ENCODE measurements at places on chromosomes 7 and 10. TPM values are rescaled to one million over a fixed set of nuclear protein-coding genes. Genes with fewer than 3 reads are reported as not detected.
A peak's percentile ranks its signal among the peaks of the same experiment; 100 is the strongest.

The ADAM12 gene
- total RNA-seq, result 3.3 TPM

The DDIT4 gene
- 13.6 TPM for total RNA-seq

The FAM24B gene
- total RNA-seq, result 11.7 TPM

The NAT16 gene
- not detected for total RNA-seq

The KAZALD1 gene
- 1.8 TPM for total RNA-seq

The PAPOLB gene
- not detected for total RNA-seq

The CPA4 gene
- total RNA-seq, result 14.7 TPM

- no peak for DNase-seq
Measured at GRCh38 chr7:17948526-17949238, 8.4 kb upstream of the SNX13 start.

DNA sequence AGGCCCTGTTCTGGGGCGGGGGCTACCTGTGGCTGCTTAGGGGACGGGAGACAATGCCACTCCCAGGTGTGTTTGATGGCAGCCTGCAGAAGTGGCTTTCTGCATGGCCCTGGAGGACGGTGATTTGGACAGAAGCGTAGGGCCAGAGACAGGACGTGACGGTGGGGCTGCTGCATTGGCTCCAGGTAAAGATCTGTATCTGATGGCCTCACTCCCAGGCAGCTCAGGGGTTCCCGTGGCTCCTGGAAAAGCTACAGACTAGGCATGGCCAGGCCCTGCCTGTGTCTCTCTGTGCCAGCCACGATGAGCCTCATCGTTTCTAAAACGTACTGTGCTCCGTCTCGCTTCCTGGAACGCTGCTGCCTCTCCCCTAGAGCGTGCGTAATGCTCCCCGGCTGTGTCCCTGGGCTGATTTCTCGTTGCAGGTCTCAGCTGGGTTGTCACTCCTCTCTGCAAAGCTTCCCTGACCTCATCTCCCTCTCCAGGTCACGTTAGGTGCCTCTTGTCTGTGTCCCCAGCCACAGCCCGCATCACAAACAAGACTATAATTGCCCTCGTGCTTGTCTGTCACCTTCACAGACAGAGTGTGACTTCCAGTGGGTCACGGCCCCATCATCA is 12.6 kb downstream of the GTF2IRD1 start:
- DNase-seq, result no peak

DNA sequence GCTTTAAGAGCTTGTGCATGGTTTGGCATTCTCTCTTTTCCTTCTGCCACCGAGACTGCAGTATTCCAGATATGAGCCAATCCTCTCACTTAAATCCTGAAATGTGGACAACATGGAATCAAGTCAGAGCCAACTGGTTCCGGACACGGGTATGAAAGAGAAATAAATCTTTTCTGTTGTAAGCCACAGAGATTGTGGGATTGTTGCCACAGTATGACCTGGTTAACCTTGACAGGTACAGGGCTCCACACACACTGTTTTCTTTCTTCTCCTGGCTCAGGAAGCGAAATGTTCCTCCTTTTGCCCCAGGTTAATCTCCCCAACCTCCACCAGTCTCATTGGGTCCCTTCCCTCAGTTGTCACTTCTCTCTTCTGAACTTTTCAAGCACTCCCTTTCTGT is 6.5 kb upstream of the NAMPT start:
- DNase-seq, result no peak

- DNase-seq, result no peak
Measured at GRCh38 chr7:100897772-100898454, 2.2 kb upstream of the ACHE start.

- DNase-seq, result peak; percentile 23
Measured at GRCh38 chr7:30925117-30925516, 13.5 kb downstream of the AQP1 start.

- DNase-seq, result no peak
Measured at GRCh38 chr10:101367569-101368453, 13.8 kb downstream of the BTRC start.

- peak; percentile 90 for DNase-seq
Measured at GRCh38 chr10:102117391-102118159, 2.6 kb downstream of the LDB1 start.

- no peak for DNase-seq
Measured at GRCh38 chr10:5038733-5039132, 35.1 kb upstream of the AKR1C2 start.

- no peak for DNase-seq
Measured at GRCh38 chr7:104980841-104981671, 32.9 kb upstream of the KMT2E start.

DNA sequence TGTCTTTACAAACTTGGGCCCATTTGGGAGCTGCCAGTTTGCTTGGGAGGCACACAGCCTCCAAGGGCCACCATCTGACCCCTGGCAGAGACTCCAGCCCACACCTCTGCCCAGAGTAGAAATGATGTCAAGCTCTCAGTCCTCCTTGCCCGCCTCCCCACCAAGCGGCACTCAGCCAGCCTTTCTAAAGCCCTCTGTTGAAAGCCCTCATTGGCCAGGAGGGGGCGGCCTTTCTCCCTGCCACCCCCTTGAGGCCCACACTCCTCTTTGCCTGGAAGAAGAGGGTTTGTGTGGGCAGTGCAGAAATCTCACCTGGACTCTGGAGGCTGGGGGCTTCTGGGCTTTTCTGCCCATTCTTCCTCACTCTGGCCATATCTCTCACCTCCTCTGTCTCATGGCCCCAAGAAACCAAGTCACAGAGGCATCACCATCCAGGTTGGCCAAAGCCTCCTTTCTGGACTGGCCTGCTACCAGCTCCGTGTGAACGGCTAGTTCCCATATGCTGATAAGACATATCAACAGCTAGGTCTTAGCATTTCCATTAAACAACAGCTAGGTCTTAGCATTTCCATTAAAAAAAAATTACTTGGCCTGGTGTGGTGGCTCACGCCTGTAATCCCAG is 36.1 kb downstream of the UBTD1 start:
- no peak for DNase-seq

DNA sequence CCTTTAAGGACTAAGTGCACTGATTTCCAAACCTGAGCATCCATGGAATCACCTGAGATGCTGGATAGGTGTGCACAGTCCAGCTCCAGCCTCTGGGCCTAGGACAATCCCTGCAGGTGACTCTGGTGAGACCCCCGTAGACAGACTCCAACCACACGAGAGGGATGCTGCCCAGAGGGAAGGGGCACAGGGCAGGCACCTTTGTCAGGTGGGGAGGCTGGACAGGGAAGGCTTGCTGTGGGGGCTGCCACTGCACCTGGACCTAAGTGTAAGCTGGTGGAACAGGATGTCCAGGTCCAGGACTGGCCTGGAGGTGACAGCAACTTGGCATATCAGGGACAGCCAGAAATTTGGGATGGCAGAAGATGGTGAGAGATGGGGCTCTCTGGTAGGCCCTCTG is 45.1 kb upstream of the CTBP2 start:
- DNase-seq, result no peak

DNA sequence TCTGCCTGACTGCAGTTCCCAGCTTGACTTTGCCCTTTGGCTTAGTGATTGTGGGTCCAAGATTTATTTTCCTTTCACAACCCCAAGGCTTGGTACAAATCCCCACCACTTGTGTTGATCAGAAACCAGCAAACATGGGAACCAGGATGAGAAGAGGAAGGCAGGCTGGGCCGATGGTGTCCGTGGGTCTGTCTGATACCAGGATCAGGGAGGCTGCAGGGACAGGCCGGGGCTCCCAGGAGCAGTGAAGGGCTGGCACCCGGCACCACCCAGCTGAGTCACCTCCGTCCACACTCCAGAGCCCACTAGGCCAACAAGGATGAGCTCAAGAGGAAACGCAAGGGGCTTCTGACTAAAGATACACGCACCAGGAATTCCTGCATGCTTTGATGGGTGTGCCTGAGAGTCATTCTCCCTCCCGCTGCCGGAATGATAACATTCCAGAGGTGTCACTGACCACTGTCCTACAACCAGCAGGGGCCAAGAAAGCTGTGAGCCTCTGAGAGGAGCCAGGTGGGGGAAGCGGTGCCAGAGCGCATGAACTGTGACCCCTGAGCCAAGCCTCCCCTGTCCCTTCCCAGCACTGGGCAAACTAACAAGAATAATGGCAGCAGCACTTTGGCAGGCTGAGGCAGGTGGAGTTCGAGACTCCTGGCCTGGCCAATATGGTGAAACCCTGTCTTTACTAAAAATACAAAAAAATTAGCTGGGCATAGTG is 29.2 kb upstream of the PROSER2 start:
- peak; percentile 55 for DNase-seq

DNA sequence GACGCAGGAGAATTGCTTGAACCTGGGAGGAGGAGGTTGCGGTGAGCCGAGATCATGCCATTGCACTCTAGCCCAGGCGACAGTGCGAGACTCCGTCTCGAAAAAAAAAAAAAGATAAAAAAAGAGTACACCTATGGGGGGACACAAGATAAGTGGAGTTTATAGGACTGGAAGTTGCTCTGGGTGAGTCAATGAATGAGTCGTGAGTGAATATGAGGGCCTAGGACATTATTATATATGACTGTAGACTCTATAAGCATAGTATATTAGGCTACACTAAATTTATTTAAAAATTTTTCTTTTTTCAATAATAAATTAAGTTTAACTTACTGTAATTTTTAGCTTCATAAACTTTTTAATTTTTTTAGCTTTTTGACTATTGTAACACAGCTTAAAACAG is 19.4 kb upstream of the SGCE start:
- DNase-seq, result no peak

DNA sequence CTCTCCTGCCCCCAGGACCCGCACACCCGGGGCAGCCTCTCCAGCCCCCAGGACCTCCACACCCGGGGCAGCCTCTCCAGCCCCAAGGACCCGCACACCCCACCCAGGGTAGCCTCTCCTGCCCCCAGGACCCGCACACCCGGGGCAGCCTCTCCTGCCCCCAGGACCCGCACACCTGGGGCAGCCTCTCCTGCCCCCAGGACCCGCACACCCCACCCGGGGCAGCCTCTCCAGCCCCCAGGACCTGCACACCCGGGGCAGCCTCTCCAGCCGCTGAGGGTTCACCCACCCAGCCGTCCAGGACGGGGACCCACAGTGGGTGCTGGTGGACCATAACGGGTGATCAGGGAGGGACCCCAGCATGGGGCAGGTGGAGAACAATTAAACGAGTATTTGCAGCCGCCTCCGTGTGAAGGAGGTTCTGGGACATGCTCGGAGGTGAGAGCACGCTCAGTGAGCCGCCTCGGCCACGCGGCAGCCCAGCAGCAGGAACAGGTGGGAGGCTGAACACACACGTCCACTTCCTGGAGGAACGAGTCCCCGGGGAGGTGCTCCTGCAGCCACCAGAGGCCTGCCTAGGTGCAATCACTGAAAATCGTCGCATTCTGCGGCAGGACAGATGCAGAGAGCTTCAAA is 107.9 kb downstream of the PDGFA start:
- no peak for DNase-seq

DNA sequence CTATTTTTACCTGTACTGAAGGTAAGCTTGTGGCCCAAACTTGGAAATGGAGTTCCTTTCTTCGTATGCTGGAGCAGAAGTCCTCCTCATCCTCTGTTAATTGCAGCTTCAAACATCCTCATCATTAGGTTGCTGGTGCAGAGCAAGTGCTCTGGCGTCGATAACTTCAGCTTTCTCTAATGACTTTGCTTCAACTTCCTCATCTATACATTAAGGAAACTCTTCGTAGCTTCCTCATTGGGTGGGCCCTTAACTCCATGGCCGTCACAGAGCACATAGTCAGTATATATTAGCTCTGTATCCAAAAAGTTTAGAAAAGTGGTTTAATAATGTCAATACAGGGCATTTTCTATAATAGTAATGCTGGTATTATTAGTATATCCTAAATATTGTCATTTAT is 447.7 kb downstream of the SUGCT start:
- DNase-seq, result no peak

- DNase-seq, result no peak
Measured at GRCh38 chr7:120987280-120987679, 1.2 kb upstream of the CPED1 start.

DNA sequence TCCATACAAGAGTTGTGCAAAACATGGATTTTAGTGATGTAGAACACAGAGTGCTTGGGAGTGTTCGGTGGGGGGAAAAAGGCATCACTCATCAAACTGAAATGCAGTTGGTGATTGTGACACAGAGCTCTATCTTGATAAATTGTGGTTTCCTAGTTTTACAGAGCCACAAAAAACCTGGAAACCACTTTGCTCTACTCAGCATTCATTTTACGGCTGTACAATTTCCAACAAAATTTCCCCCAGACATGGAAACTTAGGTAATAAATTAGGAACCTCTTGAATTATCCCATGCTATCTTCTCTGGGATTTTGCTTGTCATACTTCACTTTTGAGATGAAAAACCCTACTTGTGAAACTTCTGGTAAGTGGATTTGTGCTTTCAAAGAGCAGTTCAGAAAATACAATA is 614.9 kb upstream of the FZD8 start:
- DNase-seq, result no peak

DNA sequence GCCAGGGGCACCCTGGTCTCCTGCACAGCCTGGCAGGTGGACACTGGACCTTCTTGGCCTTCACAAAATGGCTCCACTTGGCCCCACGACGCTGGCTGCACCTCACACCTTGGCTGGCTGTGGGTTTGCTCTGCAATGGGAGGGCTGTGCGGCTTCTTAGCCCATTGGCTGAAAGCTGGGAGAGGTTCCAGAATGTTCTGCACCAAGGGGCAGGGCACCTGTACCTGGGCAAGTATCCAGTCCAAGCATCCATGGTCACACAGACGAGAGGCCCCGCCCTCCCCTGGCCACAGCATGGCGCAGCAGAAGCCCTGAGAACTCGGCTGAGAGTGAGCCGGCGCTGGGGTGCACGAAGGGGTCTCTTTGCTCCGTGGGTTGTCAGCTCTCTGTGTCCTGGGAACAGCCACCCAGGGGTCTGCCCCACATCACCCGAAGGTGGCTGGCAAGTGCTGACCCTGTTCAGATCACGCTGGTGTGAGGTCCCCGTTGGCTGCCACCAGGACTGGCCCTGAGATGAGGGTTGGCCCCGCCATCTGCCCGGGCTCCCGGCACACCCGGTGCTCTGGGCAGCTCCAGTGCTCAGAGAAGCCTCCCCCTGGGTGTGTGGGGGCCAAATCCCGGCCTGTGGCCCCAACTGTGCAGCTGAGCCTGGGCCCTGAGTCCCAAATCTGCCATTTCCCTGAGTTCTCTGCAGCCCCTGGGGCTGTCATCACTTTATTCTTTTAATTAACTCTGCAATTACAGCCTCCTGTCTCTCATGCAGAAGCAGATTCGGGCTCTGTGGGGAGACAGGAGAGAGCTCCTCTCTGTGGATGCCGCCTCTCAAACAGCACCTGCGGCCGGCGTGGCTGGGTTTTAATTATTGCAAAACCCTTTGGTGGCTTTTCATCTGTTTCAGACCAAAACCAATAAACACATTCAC is 19.4 kb upstream of the ADGRA1 start:
- DNase-seq, result no peak
